ENCODE measurements at places on chromosomes 12 and 14.
A peak's percentile ranks its signal among the peaks of the same experiment; 100 is the strongest.

- no peak for DNase-seq
Observed at GRCh38 chr14:51895375-51895774, 35.0 kb downstream of the GNG2 start.

- no peak for DNase-seq
Observed at GRCh38 chr12:127081058-127081457, 1185.9 kb upstream of the TMEM132C start.

- DNase-seq = no peak
Observed at GRCh38 chr14:53011053-53011462, 60.2 kb upstream of the FERMT2 start.

- DNase-seq = no peak
Observed at GRCh38 chr12:120072472-120073249, 43.9 kb downstream of the RAB35 start.

DNA sequence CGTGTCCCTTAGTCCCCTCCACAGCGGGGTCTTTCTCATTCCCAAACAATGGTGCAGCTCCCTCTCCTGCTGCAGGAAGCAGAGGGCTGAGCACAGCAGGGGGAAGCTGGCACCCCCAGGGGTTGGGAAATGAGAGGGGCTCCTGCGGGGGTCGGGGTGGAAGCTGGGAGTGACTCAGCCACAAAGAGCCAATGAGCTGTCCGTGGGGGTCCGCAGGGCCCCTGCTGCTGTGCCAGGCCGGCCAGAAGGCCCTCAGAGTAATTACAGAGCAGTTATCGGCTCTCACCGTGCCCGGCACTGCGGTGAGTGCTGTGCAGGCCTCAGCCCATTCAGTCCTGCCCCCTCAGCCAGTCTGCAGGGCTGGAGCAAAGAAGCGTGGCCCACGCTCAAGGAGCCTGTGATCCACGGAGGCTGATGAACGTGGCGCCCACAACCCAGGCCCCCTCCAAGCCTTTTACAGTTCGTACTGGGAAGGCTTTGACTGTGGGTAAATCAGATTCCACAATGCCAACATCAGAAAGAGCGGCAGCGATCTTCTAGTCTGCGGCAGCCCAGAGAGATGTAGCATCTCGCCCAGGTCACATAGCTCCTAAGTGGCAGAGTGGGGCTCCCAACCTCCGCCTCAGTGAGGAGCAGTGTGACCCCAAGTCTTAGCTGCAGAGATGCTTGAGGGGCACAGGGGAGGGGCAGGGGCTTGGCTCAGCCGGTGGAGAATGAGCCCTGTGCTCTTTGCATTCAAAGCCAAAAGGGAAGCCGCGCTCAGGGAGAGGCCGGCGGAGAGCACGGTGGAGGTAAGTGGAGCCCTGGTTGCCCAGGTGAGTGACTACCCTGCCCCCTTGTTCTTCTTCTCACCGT lies 43.4 kb downstream of the SLC6A12 start:
- DNase-seq = no peak

DNA sequence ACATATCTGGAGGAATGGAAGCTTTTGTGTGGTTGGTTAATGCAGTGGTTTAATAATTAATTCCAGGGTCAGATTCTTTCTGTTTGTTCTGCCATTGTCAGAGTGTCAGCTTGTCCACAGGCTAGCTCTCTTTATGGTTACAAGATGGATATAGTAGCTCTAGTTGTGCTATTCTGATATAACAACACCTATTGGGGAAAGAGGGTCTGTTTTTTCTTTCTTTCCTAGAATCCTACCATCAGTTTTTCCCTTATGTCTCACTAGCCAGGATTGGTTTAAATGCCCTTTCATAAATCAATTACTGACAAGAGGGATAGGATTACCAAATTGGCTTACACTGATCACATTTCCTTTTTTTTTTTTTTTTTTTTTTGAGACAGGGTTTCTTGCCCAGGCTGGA lies 27.8 kb downstream of the CNOT2 start:
- DNase-seq = no peak

DNA sequence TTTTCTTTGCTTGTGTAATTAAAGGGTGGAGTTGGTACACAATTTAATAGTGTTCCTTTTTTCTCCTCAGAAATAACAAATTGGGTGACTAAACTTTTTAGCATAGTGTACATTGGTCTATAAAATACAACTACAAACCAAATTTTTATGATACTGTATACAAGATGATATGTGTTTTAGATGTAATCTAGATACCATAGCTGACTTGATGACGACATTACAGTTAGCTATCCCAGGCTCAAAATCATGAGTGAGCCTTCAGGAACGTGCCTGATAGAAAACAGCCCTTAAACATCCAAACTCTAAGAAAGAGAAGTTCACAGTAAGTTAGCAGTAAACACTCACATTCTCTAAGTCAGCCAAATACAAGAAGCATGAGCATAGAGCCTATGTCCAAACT lies 99.0 kb upstream of the SSTR1 start:
- no peak for DNase-seq

DNA sequence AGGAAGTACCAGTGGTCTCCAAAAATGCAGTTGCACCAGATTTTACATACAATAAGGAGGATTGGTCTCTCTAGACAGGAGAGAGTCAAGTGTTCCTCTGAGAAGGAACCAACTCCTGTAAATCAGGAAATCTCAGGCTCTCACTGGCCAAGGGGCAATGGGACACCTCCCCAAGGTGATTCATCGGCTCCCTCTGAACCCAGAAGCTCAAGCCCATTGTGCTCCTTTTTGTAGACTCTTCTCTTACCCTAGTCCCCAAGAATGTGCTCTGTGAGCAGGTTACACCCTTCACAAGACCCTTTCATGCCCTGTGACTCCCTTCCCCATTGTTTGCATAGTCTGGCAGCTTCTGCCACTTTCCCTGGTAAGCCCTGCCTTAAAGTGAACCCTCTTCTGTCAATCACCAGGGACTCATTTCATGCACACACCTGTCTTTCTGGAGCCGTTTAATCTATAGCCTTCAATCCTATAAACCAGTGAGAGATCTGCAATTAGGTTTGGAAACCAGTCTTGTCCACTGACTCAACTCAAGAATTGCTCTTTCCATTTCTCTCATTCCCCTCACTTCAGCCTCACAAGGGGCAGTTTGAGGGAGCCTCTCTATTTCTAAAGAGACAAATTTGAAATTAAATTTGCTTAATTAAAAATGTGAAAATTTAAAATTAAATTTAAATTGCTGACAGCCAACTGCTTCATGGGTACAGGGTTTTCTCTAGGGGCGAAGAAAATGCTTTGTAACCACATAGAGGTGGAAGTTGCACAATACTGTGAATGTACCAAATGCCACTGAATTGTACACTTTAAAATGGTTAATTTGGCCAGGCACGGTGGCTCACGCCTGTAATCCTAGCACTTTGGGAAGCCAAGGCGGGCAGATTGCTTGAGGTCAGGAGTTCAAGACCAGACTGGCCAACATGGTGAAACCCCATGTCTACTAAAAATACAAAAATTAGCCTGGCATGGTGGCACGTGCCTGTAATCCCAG lies 38.3 kb upstream of the LTA4H start:
- no peak for DNase-seq

- DNase-seq = no peak
Observed at GRCh38 chr14:85601246-85601645, 71.3 kb downstream of the FLRT2 start.

GRCh38 chr12:54292083-54292930 lies 8.5 kb downstream of the NFE2 start:
- DNase-seq = no peak

DNA sequence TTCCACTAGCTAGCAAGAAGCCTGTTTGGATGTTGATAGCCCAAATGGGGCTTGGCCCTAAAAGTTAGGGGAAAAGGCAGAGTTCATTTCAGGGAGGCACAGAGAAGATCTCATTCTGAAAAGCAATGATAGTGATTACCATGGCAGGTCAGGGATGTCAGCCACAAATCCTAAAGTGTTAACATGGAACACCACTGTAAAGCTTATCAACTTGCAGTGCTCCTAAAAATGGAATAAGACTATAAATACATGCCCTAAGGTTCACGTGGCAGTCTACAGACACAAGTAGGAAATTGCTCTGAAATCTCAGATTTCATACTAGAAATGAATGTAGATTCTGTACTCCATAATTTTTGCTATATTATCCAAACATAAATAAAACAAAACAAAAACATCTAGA lies 280.0 kb upstream of the E2F7 start:
- no peak for DNase-seq

- no peak for DNase-seq
Observed at GRCh38 chr12:39033782-39034181, 128.4 kb upstream of the CPNE8 start.

GRCh38 chr12:57896115-57896433 lies 45.3 kb upstream of the ATP23 start:
- DNase-seq = no peak

DNA sequence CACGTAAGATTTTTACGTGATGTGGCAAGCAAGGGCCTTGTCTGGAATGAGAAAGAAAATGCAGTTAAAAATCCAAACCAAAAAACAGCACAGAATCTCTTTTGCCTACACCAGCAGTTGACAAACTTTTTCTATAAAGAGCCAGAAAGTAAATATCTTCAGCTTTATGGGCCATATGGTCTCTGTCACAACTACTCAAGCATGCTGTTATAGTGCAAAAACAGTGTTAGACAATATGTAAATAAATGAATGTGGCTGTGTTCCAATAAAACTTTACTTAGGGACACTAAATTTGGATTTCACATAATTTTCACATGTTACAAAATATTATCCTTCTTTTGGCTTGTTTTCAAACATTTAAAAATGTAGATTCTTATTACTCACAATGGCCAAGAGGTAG lies 6.2 kb upstream of the ELK3 start:
- no peak for DNase-seq

- no peak for DNase-seq
Observed at GRCh38 chr12:112908548-112908947, 1.8 kb downstream of the OAS1 start.

GRCh38 chr12:118513611-118514010 lies 137.3 kb downstream of the SUDS3 start:
- DNase-seq = no peak

GRCh38 chr12:44875954-44876543 lies at the start of gene NELL2:
TSS of gene NELL2 (minus strand) at chr12:44876315. CDS start at chr12:44875869, 446 bp downstream.
- DNase-seq = peak; percentile 77

- no peak for DNase-seq
Observed at GRCh38 chr12:89372584-89373370, 20.5 kb upstream of the DUSP6 start.

DNA sequence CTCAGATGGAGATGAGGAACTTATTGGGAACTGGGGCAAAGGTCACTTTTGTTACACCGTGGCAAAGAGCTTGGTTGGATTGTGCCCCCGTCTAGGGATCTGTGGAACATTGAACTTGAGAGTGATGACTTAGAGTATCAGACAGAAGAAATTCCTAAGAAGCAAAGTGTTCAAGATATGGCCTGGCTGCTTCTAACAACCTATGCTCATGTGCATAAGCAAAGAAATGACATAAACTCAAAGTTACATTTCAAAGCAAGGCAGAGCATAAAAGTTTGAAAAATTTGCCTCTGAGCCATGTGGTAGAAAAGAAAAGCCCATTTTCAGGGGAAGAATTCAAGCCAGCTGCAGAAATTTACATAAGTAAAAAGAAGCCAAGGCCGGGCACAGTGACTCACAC lies 21.5 kb upstream of the RAP1B start:
- DNase-seq = no peak

All from activated CD8-positive, alpha-beta T cell treated with anti-CD3 and anti-CD28 coated beads, Interleukin-2, amount 10 ng/mL, durations not matched to agents 7 days and 5 days (primary cell).